Globus pallidus (tissue), 1 donor: ENCODE measurements at places on chromosomes 7 and 10.
A peak's percentile ranks its signal among the peaks of the same experiment; 100 is the strongest.

- no peak for DNase-seq
Measured at GRCh38 chr10:73716251-73716650, 18.3 kb upstream of the AGAP5 start.

GRCh38 chr7:74092964-74093471, 9.4 kb downstream of the LIMK1 start:
- peak; percentile 55 for DNase-seq

- DNase-seq, result no peak
Measured at GRCh38 chr7:47990592-47990991, 11.2 kb upstream of the HUS1 start.

DNA sequence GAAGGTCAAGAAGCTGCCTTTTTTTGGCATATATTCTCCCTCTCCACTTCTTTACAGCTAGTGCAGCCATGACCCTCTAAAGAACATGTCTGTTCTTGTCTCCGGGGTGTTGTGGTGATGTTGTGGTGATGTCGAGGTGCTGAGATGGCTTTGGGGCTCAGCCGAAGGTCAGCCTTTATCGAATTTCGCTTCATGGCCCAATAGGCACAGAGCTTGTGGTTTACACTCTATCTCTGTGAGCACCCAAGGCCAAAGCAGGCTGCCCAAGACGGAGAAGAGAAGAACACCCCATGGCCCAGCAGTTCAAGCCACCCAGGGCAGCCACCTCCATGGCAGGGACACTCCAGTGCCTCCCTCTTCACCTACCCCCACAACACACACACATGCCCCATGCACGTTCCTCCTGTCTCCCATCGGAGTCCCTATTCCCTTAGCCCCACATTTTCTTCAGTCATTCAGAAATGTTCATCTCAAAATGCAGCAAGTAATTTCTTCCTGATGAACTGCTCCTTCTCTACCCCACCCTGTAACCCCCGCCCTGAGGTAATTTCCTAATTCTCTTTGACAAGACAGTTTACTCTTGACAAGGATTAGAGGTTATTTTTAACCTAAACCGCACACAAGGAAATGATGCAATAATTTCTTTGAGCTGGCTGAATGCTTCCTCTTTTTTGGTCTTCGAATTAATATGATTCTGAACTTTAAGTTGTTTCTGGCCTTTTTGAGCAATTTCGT, 18.6 kb upstream of the ADRB1 start:
- no peak for DNase-seq

DNA sequence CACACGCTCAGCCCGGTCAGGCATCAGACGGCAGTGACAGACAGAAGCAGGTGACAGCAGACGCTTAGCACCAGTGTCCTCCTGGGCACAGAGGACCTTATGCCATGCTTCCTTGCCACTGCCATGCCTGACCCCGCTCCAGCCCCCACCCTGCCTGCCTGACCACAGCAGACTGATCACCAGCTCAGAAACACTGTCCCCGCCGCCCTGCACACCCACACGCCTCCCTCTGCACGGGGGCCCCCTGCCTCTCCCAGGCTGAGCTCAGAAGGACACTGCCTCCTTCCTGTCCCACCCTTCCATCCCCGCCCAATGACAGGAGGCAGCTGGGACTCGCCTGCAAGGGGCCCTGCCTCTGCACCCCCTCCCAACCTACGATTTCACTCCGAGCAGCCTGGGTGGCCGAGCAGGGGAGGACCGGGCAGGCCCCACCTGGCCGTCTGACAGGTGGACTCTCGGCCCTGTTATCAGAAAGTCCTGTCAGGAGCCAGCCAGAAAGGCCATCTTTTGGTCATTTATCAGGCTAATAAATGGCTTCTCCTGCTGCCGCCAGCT, 183.4 kb downstream of the ELFN1 start:
- DNase-seq, result no peak

DNA sequence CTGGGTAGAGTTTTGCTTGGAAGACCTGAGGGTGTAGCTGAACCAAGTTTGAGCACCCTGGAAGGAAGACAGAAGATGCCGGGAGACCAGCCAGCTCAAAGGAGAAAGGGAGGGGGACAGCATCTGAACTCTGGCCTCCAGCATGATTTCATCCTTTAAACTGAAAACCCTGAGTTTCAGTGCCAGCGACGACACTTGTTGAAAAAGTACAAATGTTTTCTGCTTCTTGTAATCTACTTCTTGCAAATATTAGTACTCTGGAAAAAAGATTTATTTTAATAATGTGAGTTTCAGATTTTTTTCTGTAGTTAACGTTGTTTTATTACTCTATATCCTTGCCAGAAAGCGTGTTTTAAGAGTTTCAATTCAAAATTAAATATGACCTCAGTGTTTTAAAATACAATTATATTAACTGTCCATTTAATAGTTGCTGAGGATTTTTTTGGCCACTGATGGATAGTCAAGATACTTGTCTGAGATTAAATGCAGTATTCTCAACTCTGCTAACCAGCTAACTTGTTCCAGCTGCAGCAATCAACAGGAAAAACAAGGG, 227.7 kb downstream of the MGMT start:
- peak; percentile 51 for DNase-seq

DNA sequence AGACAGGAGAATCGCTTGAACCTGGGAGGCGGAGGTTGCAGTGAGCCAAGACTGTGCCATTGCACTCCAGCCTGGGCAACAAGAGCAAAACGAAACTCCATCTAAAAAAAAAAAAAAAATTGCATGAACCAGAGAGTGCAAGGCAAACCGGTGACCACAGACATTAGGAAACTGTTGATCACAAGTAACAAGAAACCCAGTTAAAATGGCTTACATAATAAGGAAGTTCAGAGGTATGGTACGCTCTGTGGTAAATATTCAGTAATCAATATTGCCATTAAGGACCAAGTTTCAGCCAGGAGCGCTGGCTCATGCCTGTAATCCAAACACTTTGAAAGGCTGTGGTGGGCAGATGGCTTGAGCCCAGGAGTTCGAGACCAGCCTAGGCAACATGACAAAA, 9.2 kb upstream of the NT5C2 start:
- no peak for DNase-seq

DNA sequence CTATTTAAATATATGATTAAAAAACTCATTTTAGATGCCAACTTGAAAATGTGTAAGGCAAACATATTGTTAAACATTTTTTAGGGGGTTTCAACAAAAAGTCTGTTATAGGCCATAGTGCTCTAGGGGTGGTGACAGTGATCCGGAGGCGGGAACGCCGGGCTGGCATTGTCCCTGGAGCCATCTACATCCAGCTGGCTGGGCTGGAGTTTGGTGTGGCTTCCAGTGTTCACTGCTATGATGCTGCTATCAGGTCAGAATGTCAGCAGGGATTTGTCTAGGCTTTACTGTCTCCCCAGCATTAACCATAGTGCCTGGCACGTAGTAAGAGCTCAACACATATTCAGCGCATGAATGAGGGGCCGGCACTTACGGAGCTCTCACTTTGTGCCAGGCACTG, 1.9 kb upstream of the SLC18A2 start:
- DNase-seq, result no peak

GRCh38 chr10:119673271-119673670, 22.1 kb downstream of the BAG3 start:
- DNase-seq, result no peak
